T-helper 17 cell (primary cell): ENCODE measurements at places on chromosomes 3 and 15.

GRCh38 chr3:183435661-183436060 lies 7.2 kb upstream of the MCF2L2 start:
- no peak for DNase-seq

DNA sequence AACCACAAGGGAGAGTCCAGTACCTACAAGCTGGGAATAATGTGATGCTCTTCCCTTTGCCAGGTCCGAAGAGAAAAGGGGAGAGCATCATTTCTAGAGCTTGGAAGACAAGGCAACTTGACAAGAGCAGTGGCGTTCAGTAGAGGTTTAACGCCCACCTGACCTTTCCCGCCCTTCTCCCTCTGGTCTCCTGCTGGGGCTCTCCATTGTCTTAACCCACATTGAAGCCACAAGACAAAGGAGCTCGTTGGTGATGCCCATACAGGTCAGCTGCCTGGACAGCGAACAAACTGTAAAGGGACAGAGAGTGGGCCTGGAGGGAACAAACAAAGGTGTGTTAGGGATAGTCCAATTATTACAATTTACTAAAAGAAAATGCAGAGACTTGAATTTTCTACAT lies 13.1 kb upstream of the DUT start:
- DNase-seq: no peak

DNA sequence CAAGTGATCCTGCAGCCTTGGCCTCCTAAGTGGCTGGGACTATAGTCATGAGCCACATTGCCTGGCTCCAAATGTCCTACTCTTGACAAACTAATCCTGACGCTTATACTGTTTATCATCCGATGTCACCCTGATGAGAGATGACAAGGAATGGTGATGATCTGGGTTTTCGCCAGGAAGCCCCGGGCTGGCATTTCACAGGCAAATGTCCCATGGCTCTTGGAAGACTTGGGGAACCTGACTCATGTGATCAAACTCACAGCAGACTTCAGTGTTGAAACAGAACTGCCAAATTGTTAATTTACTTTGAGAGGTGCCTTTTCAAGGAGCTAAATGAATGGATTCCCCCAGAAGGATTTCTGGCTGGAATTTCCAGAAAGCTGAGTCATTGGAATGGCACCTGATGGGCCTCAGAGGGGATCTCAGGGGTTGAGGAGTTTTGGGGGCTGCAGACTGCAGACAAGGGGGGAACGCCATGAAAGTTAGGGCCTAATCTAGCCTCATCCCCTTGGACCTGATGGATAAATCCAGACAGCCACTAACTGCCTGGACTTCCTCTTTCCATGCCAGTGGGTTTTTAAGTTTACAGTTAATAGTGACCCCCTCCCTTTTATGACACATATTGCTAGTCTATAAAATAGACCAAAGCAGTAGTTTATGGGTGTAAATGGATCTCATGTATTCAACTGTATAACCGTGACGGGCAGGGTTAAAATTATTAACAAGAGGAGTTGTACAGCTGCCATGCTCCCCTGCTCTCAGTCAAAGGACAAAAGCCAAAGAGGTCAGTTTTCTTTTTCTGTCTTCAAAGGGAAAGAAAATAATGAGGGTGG lies 146.6 kb downstream of the CHSY1 start:
- DNase-seq: no peak

- DNase-seq: no peak
Observed at GRCh38 chr3:48215466-48215865, 7.8 kb upstream of the CAMP start.

- no peak for DNase-seq
Observed at GRCh38 chr3:32018757-32019564, 37.4 kb downstream of the ZNF860 start.

DNA sequence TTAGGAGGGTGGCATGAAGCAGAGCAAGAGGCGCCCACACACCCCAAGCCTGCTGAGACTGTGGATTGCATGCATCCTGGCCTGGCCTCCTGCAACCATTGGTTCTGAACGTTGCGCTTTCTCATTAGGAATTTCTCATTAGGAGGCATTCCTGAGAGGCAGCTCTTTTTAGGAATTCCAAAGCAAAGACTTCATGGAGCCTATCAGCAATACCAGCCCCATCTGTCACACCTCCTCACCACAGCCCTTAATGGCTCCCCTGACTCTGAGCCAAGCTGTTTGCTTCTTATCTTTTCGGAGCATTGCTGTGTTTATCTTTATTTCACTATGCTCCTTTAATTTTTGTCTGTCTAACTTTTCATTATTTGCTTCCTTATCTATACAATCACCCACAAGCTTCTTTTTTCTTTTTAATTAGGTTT lies 226.9 kb downstream of the CACNA2D3 start:
- no peak for DNase-seq

DNA sequence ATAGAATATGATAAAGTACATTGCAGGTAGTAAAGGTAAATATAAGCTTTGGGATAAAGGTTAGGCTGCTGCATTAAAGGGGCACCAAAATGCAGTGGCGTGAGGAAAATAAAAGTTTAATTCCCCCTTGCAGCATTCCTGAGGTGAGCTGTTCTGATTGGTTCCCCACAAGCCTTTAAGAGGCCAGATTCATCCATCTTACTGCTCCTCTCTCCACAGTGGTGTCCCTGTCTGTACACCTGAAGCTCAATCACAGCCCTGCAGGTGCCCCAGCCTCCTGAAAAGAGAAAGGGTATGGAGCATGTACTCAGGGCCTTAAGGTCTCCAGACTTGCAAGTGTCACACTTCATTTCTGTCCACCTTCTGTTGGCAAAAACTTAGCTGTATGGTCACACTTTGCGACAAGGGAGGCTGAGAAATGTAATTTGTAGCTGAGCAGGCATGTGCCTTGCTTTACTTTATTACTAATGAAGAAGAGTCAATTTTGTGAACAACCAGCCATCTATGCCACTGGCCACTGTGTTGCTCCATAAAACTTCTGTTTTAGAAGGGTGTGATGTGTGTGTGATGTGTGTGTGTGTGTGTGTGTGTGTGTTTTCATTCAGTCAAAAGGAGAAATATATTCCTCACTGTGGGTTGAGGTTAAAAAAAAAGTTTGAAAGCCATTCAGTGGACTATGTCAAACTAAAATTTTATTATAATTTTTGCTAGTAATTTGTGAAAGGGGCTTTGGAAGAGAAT lies 12.8 kb downstream of the LACTB start:
- no peak for DNase-seq

- no peak for DNase-seq
Observed at GRCh38 chr3:98151241-98151640, 4.0 kb downstream of the OR5H14 start.

GRCh38 chr3:113454057-113454456 lies 12.8 kb upstream of the CFAP44 start:
- no peak for DNase-seq

GRCh38 chr3:14415501-14415900 lies 13.1 kb downstream of the SLC6A6 start:
- DNase-seq: no peak

- no peak for DNase-seq
Observed at GRCh38 chr15:26357653-26358052, 415.2 kb downstream of the GABRB3 start.

- DNase-seq: no peak
Observed at GRCh38 chr3:129233538-129233937, 15.9 kb upstream of the COPG1 start.

- no peak for DNase-seq
Observed at GRCh38 chr15:86568378-86568777, 488.7 kb downstream of the AGBL1 start.

DNA sequence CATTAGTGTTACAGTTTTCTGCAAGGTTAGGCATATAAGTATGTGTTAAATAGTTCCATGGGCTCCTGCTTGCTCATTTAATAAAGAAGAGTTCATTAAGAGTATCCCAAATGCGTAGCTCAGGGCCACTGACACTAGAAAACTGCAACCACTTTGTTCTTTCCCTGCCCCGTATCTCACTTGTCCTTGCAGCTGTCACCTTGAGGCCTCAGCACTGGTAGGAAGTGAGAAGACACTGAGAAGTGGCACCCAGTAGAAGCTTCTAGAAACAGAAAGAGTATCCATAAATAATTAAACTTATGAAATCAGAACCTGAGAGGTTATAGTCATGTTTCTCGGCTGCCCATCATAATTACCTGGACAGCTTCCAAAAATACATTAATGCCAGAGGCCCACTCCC lies 266.0 kb downstream of the KCNMB2 start:
- no peak for DNase-seq

DNA sequence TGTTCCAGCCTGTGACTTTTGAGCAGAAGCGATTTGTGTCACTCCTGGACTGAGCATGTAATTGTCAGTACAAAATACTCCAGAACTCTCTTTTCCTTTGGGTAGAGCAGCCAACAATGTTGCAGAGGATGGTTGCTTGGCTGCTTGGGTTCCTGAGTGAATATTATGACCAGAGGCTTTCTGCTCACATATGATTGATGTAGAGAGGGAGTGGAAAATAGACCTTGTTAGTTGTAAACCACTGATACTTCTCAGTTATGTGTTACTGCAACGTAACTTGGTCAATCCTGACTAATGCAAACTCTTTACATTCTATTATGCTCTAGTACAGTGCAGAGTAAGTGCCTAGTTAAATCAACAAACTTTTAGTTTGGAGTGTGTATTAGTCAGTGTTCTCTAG lies 322.6 kb upstream of the KCNH8 start:
- DNase-seq: no peak

- no peak for DNase-seq
Observed at GRCh38 chr15:95286352-95286880, 1044.1 kb upstream of the NR2F2 start.

GRCh38 chr3:150145659-150146058 lies 175.0 kb upstream of the PFN2 start:
- no peak for DNase-seq

- DNase-seq: no peak
Observed at GRCh38 chr3:63931290-63931689, 19.1 kb upstream of the SCAANT1 start.

DNA sequence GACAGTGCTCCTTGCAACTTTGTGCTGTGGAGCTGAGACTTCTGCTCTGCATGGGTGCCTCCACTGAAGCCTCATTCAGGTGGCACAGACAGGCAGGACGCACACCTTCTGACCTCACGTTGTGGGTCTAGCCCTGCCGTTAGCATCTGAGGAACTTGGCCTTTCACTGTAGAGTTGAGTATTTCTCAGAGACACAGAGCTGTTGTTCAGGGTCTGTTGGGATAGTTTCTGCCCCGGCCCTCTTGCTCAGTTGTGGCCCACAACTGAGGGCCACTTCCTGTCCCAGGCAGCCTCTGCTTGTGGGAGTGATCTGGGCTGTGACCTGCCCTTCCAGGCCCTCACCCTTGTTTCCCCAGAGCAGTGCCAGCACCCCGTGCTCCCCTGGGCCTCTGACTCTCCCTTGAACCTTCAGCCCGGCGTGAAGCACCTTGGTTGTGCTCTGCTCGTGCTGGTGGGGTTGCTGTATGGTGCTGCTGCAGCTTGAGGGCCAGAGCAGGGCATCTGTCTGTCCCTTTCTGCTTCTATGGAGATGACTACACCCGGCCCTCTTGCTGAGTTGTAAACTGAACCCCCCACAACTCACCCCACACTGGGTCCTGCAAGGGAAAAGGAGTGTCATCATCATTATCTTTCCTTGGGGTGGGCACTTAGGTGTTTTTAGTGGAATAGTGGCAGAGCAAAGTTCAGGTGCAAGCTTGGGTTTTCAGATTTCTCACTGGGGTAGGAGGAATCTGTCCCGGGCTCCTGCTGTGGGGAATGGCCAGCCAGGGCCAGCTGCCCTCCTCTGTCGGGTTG lies 11.7 kb downstream of the BAHD1 start:
- DNase-seq: no peak

GRCh38 chr15:58438956-58439355 lies 7.2 kb downstream of the LIPC start:
- DNase-seq: no peak

- no peak for DNase-seq
Observed at GRCh38 chr15:51232581-51232980, 105.8 kb downstream of the CYP19A1 start.

GRCh38 chr15:77025941-77026411 lies 31.1 kb downstream of the PSTPIP1 start:
- no peak for DNase-seq

GRCh38 chr3:128607710-128608048 lies 42.9 kb downstream of the RPN1 start:
- no peak for DNase-seq

DNA sequence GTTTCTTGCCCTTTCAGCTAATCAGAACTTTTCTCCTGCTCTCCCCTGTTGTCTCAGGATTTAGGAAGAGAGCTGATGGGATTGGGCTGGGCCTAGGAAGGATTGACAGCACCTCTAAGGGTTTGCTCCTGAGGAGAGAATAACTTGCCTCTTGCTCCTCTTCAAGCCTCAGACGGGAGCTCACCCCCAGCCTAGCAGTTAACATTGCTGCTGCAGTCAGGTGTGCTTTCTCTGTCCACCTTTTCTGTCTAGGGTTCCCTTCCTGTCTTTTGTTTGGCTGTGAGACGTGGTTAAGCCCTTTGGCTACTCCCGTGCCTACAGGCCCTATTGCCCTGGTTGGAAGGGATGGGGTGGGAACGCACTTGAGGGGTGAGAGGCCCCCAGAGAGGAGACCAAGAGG lies 20.1 kb downstream of the TMEM108 start:
- no peak for DNase-seq
